ENCODE measurements at places on chromosomes 1 and 21.

GRCh38 chr1:2023187-2023586, 4.0 kb downstream of the GABRD start:
- no peak for DNase-seq

DNA sequence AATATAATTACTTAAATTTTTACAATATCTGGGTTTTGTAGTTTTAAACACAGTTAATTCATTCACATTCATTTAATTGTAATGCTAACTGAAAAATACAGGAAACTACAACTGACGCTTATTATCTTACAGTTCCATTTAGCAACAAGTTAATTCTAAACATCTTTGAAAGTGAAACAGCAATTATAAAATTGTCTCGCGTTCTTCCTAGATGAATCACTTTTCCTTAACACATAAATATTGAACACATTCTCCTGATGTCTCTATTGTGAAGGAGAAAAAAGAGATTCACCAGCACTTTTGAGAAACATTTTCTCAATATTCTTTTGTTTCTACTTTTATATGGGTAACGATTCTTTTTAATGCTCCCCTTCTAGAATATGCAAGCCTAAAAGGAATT, 6.4 kb downstream of the PTGFR start:
- DNase-seq: no peak

DNA sequence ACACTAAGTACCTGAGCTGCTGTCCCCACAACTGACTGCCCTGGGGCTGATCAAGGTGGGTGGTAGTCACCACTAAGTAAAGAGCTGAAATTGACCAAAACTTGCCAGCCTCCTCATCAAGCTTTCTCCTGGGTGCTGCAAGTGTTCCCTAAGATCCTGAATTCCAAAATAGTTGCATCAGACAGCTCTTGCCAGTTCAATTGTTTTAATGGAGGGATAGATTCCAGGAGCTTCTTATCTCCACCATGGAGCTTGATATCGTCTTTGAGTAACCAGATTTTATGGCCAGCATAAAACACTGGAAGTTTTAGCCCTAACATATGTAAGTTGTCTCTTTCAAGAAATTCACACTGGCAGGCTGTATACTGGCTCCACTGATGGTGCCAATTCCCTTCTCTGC, 90.3 kb downstream of the NID1 start:
- no peak for DNase-seq

DNA sequence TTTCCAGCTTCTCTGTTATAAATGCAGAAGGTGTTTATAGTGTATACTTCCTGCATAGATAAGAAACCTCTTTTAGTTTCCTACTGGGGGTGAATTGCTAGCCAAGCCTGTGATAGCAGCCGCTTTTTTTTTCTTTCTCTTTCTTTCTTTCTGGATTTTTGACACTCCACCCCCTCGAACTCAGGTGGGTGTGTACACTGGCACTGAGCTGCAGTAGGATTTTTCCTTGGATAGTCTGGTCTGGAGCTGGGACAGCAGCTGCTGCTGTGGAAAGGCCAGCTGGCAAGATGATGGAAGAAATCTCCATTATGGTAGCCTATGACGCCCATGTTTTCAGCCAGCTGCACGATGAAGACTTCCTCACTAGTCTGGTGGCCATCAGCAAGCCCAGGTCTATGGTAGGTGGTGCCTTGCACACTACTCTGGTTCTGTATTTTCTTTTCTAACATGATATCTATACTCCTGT, 122.5 kb upstream of the CACYBP start:
- DNase-seq: no peak

GRCh38 chr1:50278961-50279360, 144.3 kb downstream of the DMRTA2 start:
- no peak for DNase-seq

- no peak for DNase-seq
These were observed 3.7 kb upstream of the RHOC start for GRCh38 chr1:112710586-112710985.

DNA sequence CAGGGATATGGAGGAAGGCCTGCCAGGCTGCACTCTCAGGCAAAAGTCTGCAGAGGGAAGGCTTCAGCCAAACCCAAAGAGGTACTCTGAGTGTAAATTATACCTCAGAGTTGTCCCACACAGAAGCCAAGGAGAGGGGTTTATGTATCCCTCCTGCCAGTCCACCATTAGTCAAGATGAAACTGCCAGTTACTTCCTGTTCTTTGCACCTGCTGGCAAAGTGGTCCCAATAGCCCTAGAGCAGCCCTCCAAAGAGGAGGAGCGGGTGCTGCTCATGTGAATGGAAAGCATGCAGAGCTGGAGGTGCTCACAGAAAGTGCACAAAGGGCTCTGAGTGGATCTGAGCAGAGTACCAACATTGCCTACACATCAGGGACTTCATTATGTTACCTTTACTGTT, 37.1 kb upstream of the MCOLN3 start:
- DNase-seq: no peak

DNA sequence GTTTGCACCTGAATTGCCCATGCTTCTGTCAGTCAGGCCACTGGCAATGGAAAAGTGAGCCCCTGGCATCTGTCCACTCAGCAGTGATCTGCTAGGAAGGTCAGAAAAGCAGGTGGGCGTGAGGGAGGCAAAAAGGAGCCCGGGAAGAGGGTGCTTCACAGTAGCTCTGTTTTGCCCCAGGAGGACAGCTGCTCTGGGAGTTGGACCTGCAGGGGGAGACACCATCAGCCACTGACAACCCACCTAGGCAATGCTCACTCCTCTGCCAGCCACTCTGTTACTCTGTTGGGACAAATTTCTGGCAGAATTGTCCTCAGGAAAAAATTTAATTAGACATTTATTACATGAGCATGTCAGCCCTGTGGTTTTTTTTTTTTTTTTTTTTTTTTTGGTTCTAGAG, 146.4 kb downstream of the LRIG2 start:
- no peak for DNase-seq

GRCh38 chr1:164777518-164777917, 218.5 kb downstream of the PBX1 start:
- no peak for DNase-seq

GRCh38 chr21:42880352-42880751, 1.0 kb upstream of the WDR4 start:
- no peak for DNase-seq

DNA sequence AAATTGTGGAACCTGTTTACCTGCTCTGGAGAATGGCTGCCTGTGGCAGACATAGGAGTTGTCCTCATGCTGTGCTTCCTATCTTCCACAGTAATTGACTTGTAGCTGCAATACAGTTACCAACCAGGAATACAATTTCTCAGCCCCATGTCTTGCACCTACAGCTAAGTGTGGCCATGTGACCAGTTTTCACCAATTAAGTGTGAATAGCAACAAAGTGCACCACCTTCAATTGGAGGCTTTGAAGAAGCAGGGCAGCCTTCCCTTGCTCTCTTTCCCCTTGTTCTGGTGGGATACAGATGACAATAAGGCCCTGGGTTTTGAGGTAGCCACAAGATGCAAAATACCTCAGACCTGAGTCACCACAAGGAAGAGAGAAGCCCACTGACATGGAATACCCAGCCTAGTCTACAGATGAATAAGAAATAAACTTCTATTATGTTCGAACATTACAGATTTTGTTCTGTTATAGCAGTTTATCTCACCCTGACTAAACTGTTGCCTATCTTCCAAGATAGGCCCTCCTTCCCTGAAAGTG, 70.2 kb upstream of the S1PR1 start:
- no peak for DNase-seq

DNA sequence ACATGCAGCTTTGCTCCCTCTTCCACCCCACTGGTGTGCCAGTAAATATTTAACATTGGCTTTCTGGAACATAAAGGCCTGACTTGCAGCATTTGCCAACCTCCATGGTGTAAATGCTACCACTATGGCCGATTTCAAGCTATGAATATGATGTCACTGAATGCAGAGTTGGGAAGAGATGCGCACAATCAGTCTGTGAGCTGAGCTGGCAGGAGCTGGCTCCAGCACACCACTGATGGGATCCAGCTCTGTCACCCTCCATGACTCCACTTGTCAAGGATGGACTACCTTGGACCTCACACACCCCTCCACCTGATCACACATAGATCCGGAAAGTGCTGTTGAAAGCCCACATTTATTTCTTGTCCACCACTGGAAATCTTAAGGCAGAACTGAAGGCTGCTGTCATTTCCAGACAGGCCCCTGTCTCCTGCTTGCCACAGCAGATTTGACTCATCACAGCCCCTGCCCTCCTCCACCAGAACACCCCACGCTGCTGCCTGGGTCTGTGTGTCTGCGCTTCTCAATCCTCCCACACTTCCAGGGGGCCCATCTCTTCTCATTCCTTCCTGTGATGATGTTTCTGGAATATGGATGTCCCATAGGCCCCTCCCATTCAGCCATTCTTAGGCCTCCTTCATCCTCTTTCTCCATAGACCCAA, 82.2 kb upstream of the BCAR3 start:
- no peak for DNase-seq

DNA sequence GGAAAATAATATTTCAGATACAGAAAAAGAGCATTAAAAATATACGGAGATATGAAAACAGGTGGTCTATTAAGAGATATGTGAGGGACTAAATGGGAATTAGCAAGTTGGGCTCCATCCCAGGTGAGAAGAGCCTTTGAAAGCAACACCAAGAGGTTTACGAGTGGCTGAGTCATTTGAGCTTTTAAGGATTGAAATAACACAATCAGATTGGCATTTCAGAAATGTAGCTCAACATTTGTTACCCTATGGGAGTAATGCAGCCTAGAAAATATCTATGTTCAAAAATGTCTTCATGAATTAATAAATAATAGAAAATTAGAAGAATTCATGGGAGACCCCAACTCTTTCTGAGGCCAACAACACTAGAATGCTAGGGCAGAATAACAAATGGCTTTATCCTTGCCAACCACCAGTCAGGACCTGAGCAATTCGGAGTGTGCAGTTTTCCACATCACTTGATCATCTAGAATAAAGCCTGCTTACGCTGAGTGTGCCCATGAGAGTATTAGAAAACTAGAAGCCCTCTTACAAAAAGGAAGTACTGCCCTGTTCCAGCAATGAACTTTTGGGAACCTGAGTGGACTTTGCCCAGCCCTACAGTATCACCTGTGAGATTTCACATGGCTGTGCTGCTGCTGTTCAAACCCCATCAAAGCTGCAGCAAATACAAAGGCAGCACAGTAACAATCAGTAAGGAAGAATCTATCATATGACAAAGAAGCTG, 538.0 kb upstream of the CAMK1G start:
- DNase-seq: no peak

DNA sequence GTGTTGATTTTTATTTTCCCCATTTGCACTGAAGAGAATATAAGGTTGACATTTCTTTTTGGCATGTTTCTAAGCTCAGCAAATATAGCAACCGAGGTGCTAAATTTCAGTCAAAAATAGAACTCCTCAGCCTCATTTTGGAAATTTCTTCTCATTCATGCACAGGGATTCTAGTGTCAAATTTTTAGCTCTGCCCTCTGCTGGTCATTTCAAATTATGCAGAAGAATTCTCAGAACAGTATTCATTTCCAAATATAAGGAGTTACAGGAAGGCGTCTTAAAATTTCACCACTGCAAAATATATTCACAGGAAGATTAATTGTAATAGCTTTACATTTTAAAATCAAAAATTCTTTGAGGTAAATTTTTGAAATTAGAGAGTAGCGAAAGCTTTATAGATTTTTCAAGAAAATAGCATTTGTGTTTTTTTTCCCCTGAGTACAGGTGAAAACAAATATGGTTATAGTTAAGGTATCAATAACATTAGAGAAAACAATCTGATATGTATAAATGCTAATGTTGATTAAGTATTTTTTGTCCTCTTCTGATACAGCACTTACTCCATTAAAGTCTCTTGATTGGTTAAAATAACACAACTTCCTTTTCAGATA, 57.9 kb downstream of the FMN2 start:
- peak; percentile 9 for DNase-seq

- DNase-seq: no peak
These were observed 394.3 kb upstream of the ADGRL2 start for GRCh38 chr1:81406292-81406999.

DNA sequence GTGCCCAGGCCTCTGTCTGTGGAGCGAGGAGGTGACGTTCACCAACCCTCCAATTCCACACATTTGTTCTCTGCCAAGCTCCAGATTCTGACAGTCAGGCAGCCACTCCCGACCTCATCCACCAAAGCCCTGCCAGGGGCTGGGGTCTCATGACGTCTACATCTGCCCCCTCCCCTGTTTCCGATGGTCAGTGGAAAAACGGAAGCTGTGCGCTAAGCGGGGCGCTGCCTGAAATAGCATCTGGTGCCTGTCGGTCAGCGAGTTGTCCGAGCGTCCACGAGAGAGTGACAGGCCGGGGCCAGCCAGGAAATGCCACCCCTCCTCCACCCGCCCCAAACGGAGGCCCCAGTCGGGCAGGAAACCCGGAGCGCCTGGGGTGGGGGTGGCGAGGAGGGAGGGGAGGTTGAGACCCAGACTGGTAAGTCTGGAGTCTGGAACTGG, 3.2 kb upstream of the TAL1 start:
- DNase-seq: peak; percentile 85

DNA sequence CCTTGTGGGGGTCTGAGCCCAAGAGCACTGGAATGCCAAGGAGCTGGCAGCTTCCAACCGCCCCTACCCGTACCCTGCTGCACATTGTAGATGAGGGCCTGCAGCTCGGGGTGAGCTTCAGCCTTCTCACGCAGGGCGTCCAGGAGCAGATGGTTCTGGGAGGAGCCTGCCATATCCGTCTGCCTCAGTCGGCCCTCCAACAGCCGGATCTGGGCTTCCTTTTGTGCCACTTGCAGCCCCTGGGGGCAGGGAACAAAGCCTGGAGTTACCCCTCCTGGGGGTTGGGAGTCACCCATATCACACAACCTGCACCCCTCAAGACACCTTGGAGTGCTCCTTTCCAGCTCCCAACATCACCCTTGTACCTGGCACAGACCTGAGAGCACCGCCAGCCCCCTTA, 34.8 kb downstream of the KIF21B start:
- no peak for DNase-seq

- no peak for DNase-seq
These were observed 50.5 kb downstream of the EPHB2 start for GRCh38 chr1:22761101-22761500.

Measured in CMK (cell line).